ENCODE measurements at places on chromosomes 2 and 18.

DNA sequence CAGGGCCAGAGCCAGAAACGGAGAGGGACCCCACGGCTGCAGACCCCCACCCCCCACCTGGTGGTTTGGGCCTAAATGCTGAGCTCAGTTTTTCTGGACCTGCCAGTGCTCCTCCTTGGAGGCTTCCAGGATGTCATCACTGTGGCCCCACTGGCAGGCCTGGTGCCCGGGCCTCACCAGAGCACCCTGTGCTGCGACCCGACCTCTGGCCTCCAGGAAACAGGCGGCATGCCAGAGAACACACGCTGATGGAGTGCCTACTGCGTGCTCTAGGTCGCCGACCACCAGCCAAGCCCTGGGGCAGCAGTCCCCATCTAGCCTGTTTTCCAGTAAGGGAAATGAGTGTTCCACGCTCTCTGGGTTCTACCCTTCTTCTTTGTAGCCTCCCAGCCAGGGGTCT, 33.8 kb downstream of the HS6ST1 start:
- DNase-seq = no peak

DNA sequence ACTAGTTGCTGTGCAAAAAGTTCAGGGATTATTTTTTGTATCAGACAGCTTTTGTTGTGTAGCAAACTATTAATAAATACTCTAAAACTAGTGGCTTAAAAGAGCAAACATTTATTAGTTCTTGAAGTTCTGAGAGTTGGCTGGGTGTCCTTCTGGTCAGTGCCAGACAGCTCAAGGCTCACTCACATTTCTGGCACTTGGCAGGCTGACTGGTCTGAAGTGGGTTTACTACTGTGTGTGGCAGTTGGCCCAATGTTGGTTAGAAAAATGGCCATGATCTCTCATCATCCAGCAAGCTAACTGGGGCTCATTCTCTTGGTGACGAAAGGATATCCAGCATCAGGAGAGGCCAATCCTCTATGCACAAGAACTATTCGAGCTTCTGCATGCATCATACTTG, 71.4 kb upstream of the ZNF385B start:
- DNase-seq = no peak

- DNase-seq = no peak
Observed at GRCh38 chr18:12821408-12821807, 62.6 kb downstream of the PTPN2 start.

DNA sequence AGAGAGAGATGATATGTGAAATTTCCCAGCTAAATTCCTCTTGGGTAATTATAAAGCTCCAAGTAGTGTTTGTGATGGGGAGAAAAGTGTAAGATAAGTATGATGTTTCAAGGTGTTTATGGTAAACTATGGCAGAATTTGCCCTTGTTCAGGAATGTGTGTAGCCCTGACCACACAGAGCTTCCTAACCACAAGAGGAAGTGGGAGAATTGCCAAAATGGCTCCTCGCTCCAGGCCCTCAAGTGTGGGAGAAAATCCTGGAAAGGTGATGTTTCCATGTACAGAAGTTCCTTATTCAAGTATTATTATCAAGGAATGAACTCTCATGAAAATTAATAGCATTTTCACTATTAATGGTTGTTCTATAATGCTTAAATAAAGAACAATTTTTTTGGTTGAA, 878.3 kb downstream of the TDRD15 start:
- no peak for DNase-seq

GRCh38 chr2:208135794-208136715, 6.4 kb upstream of the CRYGC start:
- DNase-seq = no peak

DNA sequence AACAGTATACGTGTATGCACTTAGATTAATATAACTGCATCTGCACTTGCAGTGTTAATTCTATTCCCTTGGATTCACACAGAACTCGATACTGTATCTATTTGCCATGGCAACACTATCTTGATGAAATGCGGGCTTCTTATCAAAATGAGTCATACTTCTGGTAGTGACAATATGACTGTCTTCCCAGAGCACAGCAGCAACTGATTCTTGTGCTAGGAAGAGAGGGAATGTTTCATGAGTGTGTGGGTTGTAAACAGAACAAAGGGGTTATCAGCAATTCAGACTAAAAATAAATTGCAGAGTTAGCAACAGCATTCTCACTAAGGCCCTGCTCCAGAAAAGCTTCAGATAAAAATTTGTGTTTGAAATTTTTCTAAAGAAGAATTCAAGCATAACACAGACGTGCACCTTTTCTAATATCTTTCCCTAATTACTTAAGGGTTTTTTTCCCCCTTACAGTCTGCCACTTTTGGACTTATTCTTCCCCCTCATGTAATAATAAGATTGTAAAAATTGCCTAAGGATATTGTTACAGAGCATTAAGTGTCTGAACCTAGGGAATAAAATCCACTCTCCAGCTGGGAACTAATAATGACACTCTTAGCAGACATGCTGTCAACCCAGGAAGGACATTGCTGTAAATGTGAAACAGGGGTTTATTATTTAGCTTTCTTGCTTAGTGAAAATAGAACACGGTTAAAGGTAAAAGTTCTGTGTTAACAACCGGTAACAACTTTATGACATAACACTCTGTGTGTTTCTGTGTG, 99.9 kb upstream of the SLC38A11 start:
- no peak for DNase-seq

DNA sequence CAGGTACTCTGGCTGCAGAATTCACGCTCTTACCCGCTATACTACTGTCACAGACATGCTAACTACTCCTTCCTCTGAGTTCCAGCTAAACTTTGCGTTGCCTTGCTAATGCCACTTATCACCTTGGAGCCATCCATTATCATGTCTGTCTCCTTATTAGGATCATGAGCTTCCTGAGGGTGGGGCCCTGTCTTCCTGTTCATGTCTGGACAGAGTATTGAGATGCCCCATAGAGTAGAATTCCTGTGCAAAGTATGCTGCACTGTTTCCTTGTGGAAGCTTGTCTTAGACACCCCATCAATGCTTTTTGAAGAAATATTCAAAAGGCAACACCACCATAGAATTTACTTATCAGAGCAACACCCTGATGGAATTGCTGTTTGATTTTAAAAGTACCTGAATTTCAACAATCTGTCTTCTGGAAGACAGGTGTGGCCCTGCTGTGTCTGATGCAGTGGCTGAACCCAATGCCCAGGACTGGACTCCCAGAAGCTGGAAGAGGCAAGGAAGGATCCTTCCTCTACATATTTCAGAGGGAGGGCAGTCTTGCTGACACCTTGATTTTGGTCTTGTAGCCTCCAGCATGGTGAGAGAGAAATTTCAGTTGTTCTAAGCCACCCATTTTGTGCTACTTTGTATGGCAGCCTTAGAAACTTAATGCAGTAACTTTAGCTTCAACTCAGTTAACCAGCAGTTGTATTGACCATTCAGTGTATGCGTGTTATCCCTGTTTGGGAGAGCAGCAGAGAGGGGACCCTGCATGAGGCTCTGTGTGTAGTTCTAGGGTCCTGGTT, 5.6 kb downstream of the LAMA3 start:
- no peak for DNase-seq

- no peak for DNase-seq
Observed at GRCh38 chr18:38884050-38884449, 1318.5 kb upstream of the CELF4 start.

DNA sequence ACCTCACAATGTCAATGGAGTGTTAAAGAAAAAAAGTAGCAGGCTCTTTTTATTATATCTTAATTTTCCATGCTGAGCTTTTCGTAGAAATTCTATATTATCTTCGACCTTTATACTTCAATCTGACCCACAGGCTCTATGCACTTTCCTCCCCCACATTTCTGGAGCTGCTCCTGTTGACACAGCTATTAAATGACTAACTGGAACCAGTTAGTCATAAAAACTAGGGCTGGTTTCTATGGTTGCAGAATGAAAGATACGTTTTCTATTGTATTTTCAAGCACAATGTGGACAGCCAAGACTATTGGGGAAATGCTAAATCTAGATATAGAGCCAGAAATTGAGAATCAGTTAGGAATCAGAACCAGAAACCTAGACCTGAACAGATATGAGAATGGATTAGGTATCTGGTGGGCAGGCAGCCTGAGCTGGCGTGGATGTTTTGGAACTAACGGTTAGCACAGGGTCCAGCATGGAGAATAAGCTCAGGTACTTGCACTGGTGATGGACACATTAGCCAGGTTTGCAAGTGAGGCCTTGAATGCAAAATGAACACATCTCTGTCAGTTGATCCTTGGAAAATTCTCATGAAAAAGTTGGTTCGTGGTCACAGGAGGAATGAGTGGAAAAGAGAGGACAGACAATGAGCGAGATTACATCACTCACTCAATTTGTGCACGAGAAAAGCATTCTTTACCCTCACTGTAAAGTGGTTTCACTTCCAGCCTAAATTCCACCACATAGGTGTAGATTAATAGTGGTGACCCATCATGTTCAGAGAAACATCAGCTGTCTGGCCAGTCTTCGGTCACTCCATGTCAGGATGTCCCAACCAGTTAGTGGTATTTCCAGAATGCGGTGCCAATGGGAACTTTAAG, 144.6 kb upstream of the EPHA4 start:
- DNase-seq = no peak
